ENCODE measurements at places on chromosomes 13 and 19.

- DNase-seq = peak; percentile 60
Observed at GRCh38 chr19:4851551-4852290, 15.7 kb downstream of the PLIN3 start.

DNA sequence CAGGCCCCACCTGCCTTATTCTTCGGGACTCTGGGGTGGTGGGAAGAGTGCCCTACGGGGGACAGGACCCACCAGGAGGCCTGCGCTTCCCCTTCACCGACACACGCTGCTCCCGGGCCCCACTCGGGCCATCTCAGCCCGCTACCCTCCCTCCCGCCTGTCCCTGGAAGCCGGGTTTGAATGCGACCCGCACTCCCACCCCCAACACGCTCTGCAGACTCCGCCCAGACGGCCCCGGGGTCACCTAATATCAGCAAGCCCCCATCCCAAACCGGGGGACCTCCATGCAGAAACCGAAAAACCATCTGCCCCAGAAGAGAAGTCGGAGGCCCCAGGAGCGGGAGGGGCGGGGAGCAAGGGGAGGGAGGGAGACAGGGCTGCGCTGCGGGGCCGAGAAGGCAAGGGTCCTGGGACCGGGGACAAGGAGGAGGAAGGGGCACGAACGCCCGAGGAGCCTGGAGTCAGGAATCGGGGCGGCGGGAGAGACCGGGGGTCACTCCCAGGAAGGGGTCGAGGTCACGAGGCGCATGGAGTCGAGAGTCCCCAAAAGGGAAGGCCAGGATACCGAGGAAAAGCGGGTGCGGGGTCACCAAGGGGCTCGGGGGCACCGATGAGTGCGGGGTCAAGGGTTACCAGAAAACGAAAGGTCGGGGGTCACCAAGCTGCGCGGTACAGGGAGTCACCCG, 766 bp downstream of the SBNO2 start:
- no peak for DNase-seq

DNA sequence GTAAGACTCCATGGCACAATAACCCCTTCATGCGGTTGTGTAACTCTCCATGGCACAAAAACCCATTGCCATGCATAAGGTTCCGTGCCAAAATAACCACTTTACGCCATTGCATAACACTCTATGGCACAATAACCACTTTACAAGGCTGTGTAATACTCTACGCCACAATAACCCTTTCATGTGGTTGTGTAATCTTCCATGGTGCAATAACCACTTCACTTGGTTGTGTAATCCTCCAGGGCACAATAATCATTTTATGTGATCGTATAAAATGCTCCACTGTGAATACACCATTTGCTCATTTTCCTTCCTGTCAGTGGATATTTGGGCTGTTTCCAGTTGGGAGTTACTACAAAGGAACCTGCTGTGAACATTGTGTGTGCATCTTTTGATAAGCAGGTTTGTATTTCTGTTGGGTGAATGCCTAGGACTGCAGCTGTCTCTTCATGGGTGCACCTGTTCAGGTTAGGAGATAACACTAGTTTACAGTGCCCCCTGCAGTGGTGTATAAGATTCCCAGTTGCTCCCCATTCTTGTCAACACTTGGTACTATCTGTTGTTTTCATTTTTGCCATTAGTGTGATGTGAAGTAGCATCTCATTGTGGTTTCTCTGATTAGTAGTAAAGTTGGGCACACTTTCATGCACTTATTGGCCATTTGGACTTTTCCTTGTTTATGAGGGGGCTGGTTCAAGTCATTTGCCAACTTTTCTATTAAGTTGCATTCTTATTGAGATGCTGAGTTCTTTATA, 21.1 kb upstream of the ZSCAN18 start:
- DNase-seq = no peak

GRCh38 chr19:1244693-1245451, 3.3 kb downstream of the ATP5F1D start:
- DNase-seq = no peak

DNA sequence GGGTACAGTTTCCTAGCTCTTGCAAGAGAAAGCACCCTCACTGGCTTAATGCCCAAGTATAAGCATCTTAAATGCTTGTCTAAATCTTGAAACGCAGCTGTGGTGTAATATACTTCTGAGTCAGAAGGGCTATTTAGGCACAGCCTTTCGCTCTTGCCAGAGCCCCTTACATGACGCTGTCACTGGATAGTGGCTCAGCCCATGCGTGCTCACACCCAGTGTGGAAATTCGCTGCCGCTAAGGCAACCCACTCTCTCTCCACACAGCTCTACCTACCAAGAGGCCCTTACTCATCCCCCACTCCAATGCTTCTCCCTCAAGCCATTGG, 24.0 kb downstream of the UQCRFS1 start:
- DNase-seq = no peak

- DNase-seq = no peak
Observed at GRCh38 chr13:71360041-71360440, 507.0 kb downstream of the DACH1 start.

DNA sequence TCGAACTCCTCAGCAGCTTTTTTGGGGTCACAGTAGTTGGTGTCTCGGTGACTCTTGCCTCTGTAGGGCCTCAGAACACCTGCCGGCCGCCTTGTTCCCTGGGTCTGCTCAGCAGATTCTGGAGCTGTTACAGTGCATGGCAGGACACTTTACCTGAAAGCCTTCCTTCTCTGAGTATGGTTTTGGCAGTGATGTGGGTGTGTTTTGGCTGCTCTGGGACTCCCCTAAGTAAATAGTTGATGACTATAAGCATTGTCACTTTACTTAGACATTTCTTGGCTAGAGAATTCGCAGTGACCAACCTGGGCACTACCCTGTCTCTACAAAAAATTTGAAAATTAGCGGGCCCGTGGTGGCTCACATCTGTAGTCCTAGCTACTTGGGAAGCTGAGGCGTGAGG, 7.0 kb downstream of the MAU2 start:
- no peak for DNase-seq

- DNase-seq = peak; percentile 10
Observed at GRCh38 chr13:34076943-34077703, 259.2 kb downstream of the RFC3 start.

GRCh38 chr19:48779636-48780035, 24.3 kb downstream of the FGF21 start:
- no peak for DNase-seq

DNA sequence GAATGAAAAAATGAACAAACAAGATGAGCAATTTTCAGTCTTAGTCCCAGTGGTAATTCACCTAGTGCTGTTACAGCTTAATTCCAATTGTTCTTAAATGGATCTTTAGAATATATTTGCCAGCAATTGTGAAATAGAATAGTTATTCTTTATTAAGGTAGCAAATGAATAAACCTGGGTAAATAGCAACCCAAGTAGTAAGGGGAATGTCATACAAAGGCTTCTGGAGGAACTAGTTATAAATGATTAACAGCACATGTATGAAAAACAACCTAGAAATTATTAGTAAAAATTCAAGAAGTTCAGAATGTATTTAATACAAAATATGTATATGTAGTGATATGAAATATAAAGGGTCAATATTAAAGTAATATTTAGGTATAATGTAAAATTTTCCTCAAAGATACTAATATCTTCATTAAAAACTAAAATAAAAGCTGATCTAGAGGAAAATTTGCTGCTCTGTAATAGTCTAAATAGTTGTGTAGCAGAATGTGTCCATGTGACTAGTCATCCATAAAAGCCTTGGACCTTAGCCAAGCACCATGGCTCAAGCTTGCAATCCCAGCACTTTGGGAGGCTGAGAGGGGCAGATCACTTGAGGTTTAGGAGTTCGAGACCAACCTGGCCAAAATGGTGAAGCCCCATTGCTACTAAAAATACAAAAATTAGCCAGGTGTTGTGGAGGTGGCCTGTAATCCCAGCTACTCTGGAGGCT, 535.9 kb upstream of the ATXN8OS start:
- DNase-seq = no peak

DNA sequence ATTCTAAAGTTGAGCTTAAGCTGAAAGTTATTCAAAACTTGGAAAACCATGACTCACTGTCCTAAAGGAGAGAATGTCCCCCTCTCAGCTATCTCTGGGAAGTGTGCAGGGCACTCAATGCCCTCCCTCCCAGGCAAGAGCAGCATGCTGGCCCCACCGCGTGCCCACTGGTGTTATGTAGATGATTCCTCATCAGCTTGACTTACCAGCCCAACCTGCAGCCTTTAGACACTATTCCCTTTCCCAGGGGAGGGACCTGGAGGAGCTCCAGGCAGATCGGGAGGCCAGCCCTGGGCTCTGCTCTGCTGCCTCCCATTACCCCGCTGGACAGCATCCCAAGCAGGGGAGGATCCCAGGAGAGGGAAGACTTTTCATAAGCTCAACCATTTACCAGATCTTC, 124.6 kb downstream of the FGF14 start:
- DNase-seq = no peak

- DNase-seq = peak; percentile 65
Observed at GRCh38 chr19:42601811-42602443, 7.2 kb upstream of the CEACAM8 start.

DNA sequence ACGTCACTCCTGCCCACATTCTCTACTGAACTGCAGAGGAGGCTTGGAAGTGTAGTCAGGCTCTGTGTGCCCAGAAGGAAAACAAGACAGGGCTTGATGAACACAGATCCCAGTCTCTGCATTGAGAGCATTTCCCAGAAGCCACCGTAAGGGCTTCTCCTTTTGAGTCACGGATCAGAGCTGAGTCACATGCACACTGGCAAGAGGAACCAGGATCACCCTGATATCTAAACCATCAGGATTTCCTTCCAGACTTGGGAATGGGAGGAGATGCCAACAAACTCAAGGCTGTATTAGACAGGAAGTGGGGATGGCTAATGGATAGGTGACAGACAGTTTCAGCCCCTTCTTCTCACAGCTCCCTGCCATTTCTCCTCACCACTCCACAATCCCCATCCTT, 17.7 kb upstream of the FBXO17 start:
- no peak for DNase-seq

DNA sequence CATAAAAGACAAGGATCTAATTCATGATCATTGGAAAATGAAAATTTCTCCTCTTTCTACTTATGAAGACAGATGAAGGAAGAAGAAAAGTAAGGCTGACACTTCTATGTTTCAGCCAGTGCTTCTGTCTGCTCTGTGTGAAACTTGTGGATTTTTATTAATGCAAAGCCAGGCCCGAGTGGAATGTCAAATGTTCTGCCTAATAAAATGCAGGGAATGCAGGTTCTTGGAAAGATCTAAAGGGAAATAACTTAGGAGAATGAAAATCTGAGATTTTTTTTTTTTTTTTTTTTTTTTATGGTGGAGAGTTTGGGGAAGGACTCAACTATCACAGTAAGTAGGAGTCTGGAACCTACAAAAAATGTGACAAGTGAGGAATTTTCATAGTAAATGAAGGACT, 1732.3 kb upstream of the SLC10A2 start:
- no peak for DNase-seq

GRCh38 chr13:42329239-42329638, 57.3 kb downstream of the AKAP11 start:
- no peak for DNase-seq

DNA sequence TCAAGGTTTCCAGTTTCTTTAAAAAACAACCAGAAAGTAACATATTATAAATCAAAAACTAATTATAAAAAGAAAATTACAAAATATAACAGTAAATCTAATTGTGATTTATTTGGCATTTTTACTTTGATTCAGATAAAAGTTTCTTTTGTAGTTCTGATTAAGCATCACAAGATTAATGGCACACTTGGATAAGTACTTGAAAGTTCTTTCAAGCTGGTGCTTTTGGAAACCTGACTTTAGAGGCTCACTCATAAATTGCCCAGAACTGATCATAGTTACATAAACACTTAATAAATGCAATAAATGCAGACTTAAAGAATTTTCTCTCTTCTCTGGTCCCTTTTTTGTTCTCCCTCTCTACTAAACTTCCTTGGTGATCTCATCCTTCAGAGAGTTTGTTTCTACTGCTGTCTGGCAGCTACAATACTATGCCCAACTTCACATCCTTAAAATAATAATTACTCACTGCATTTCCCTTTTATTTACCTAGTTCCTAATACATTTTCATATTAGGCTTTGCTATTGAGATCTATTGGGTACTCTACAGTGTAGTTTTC, 1417.0 kb downstream of the EFNB2 start:
- DNase-seq = no peak

GRCh38 chr13:66675620-66676019, 554.5 kb downstream of the PCDH9 start:
- DNase-seq = no peak

DNA sequence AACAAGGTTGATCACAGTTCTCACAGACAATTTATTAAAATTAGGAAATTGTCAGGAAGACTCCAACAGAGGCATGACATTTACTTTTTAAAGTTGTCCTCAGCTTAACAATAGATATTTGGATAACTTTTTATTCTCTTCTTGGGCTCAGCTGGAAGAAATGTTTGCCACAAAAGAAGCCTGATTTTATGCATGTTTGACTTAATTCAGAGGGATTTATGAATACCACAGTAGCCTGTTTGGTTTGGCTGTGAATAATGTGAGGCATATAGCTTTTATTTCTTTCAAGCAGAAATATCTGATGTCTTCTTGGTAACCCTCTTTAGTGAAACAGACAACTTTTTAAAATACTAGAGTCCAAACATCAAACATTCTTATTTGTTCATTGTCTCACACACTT, 1464.5 kb upstream of the SLC10A2 start:
- no peak for DNase-seq

- DNase-seq = no peak
Observed at GRCh38 chr13:76837801-76838200, 48.4 kb downstream of the KCTD12 start.

GRCh38 chr13:43107780-43108179, 84.4 kb downstream of the DNAJC15 start:
- DNase-seq = no peak

GRCh38 chr13:110387451-110388107, 80.5 kb downstream of the COL4A2 start:
- DNase-seq = peak; percentile 43

DNA sequence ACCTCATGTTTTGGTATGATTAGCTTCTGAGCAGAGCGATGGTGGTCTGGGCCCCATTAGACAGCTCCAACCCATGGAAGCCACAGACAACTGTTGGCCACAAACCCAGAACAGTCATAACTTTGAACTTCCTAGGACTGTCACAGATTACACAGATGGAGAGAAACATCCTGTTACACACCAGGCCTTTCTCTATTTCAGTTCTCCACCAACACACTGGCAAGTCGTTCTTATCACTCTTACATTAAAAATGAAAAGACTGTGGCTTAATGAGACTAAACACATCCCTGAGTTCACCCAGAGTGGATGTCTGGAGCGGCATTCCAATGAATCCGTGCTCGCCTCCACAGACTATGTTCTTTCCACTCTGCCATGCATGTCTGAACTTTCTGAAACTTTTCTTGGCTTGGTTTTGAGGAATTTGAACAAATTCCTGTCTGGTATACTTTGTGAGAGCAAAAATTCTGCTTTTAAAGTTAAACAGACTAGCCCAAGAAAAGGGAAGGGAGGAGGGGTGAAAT, 109.1 kb downstream of the NALCN start:
- DNase-seq = no peak

DNA sequence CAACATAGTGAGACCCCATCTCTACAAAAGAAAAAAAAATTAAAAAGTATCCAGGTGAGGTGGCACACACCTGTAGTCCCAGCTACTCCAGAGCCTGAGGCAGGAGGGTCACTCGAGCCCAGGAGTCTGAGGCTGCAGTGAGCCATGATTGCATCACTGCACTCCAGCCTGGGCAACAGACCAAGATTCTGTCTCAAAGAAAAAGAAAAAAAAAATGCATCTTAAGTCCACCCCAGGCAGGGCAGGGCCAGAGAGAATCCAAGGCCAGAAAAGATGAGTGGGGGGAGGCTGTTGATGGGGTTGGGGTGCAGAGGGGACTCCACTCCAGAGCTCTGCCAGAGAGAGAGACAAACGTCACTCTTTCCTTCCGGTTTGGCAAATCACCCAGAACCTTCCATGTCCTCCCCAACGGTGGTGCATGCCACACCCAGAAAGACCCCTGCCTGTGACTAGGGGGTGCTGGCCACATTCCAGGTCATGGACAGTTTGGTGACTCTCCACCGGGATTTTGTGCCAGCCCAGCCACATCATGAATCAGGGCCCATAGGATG, 431 bp downstream of the FUT3 start:
- no peak for DNase-seq
